ENCODE measurements at places on chromosomes 16 and 17.

DNA sequence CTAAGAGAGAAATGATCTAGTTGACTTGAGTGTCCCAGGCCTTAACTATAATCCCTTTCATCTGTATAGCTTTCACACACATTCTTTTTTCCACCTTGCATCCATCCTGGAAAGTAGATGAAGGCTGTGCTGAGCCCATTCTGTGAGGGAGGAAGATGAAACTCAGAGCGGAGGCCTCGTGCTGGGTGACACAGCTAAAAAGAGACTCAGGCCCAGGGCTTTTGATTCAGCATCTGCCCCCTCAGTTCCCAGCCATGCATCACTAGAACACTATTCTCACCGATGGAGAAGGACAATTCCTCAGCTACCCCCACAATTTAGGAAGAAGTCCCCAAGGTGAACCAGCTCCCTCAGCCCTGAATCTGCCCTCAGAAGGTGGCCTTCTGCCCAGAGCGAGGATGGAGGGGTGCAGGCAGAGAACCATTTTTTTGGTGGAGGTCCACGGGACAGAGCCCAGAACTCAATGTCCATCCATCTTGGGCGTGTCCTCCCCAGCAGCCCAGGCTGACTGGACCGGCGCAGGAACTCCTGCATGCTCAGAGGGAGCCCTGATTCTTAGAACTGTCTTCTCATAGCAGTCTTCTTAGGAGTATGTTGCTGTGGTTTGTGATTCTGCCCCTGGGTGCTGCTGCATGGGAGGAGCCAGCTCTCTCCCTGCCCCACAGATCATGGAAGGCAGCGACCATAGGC, 5.8 kb upstream of the MYCBPAP start:
- DNase-seq, result no peak

DNA sequence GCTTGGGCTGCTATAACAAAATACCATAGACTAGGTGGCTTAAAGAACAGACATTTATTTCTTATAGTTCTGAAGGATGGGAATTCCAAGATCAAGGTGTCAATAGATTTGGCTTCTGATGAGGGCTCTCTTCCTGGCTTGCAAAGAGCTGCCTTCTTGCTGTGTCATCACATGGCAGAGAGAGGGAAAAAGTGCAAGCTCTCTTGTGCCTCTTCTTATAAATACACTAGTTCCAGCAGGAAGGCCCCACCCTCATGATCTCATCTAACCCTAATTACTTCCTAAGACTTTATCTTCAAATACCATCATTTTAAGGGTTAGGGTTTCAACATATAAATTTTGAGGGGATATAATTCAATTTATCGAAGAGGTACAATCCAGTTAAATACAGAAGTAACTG, 30.6 kb downstream of the ABCA9 start:
- no peak for DNase-seq

DNA sequence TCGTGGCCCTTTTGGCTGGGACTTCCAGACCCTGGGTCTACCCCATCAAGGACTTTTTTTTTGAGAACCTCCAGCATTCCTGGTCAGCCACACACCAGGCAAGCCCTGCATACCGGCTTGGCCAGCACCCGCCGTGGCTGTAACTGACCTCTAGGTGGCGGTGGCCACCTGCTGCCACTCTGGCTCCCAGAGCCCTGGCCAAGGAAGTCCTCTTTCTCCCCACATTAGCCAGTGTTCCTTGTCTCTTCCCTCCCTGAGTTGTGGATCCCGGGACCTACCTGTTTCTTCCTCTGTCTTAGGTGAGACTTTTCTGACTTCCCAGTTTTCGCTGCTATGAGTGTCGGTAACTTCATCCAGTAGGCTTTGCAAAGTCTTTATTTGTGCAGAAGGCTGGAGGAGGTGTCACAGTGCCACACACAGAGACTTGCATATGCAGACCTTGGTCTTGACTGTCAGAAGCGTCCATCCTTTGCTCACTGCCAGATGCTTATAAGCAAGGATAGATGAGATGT, 348.3 kb downstream of the CPPED1 start:
- no peak for DNase-seq

DNA sequence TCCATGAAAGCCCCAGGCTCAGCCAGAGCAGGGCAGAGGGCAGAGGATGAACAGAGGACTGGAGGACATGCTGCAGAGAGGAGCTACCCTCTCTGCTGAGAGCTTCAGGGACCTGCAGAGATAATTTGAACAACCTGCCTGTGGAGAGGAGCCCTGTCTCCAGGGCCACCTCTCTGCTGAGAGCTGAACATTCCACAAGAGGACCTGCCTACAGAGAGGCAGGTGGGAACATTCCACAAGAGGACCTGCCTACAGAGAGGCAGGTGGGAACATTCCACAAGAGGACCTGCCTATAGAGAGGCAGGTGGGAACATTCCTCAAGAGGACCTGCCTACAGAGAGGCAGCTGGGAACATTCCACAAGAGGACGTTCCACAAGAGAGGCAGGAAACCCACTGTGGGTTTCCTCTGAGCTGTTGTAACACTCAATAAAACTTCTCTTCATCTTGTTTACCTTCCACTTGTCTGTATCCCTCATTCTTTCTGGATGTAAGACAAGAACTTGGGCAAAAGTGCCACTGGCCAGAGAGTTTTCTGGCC, 551.9 kb upstream of the CA10 start:
- DNase-seq, result no peak

- peak; percentile 80 for DNase-seq
Measured at GRCh38 chr17:29617481-29618271, 5.0 kb downstream of the CORO6 start.

DNA sequence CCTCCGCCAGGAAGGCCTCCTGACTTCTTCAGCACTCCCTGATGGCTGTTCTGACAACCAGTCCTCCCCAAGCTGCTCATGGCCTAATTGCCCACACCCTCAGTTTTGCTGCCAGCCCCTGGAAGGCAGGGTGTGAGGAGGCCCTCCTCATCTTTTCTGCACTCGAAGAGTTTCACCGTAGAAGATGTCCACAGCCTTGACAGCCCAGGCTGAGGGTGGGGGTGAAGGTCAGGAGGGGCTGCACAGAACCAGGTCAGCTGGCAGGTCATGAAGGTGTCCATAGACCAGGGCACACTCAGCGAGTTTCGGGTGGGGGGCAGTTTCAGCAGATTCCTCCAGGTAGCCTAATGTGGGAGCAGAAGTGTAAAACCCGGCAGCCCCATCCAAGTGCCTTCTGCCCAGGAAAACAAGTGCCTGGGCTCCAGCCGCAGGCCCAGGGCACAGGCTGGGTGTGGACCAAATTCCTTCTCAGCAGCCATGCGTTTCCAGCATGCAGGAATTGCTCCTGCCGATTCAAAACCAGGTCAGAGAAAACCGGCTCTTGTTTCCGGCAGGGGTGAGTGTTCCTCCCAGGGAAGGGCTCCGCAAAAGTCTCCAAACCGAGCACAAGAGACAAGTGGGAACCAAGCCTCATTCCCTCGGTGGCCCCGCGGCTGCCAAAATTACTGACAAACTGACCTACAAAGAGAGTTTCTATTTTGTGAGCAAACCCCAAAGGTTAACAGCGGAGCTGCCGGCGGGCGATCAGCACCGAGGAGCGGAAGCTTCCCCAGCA, 228.8 kb downstream of the C16orf78 start:
- DNase-seq, result no peak

DNA sequence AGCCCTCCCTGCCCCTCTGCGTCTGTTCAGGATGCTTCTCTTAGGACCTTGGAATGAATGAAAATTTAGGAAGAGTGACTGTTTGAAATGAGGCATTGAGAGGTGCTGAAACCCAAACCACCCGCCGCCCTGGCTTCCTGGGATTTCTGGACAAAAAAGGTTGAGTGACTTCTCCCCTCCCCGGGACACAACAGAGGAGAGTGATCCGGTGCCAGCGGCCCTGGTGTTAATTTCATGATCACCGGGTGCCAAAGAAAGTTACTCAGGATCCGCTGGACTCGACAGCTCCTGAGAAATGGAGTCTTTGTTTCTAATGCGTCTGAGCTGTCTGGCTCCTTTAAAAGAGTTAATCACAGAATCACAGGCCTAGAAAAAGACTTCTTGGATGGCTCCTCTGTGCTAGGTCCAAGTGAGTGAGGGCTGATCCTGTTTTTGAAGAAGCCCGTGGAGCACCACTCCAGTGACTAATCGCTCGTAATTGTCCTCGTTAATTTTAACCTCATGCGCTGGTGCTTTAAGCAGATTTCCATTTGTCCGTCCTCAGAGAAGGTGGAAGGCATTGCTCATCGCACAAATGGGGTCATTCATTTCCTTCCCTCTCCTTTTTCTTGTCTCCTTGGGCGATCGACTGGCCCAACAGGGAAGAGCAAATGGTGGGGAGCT, 144.4 kb upstream of the ZFHX3 start:
- DNase-seq, result no peak

DNA sequence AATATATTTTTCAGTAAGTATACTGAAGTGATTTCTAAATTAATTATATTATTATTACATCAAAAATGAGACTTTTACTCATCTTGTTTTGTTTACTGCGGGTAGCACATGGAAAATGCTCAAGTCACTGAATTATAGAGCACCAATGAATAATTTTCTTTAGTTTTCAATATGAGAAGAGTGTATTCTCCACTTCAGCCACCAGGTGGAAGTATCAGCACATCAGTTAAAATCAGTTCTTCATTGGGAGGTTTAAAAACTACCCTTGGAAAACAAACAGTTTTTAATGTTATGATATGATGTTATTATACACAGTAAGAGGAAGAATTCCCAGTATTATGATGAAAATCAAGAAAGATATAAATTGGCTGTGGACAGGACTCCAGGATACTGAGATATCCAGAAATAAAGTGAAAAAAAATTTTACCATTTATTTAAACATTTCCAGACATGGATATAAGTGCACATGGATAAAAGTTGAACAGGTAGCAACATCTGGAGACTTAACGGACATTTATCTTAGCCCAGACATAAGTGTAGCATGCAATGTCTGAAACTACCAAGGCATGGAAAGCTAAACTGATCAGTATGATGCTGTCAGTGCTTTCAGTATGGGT, 467.3 kb downstream of the KCNJ2 start:
- DNase-seq, result no peak

DNA sequence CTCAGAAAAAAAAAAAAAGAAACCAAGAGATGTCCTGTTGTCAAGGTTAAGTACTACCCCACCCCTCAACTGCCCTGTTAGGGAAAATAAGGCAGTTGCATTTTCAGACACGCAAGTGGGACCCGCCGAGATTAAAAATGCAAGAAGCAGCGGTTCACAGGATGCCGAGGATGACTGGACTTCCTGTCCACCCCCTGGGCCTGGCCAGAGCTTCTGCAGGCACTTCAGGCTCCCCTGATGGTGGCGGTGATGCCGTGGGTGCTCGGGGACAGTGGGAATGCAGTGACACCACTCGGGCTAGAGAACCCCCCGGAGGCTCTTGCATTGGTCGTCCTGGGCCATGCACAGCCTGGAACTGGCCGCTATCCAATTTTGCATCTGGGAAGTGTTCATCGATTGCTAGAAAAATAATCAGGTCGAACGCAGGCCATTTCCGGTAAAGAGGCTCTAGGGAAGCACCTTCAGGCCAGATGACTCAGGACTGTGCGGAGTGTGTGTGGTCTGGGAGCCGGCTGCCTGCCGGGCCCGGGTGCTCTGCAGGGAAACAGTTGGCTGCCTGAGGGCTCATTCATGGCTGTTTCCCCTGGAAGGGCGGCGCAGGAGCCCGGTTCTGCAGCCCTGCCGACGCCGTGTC, 13.4 kb upstream of the CRISPLD2 start:
- DNase-seq, result no peak

DNA sequence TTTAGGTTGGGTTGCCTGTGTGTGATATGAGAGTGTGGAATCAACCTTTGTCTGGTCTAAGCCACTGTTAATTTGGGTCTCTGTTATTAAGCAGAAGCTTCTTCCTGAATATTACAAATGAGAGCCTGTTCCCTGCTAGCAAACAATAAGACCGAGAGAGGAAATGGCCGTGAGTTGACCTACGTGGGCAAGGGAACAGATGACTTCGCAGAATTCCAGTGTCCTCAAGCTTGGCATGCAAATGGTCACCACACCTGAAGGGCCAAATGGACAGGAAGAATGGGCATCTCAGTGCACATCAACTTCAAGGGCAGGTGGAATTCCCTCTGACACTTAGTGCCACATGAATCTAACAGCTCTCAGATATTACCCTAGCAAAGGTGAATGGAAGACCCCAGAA, 250.8 kb upstream of the FOXF1 start:
- no peak for DNase-seq

DNA sequence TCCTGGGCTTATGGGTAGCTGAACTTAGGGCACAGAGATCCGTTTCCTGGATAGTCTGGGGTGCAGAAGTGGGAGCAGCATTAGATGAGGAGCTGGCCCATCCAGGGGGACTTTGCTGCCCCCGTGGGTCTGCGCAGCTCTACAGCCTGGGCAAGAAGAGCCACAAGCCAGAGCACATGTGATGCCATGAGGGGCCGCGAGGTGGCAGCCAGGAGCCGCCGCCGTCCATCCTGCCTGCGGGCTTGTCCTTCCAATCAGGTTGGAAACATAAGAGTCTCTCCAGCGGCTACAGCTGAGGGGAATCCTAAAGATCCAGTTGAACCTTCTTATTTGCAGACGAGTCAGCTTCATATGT, 21.9 kb downstream of the C1QTNF1 start:
- DNase-seq, result peak; percentile 48

- DNase-seq, result no peak
Measured at GRCh38 chr17:79126139-79126538, 51.5 kb downstream of the ENGASE start.

- no peak for DNase-seq
Measured at GRCh38 chr16:30054451-30054850, 11.1 kb upstream of the ALDOA start.

DNA sequence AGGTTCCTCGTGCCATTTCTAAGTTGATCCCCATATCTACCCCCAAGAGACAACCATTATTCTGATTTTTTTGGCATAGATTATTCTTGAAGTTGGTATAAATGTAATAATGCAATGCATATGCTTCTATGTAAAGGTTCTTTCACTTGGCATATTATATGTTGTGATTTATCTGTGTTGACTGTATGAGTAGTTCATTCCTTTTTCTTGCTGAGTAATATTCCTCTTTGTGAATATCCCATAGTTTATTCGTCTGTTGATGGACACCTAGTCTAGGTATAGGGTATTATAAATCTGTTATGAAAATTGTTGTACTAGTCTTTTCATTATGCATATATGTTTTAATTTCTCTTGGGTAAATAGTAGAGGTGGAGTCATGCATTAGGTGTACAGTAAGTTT, 36.6 kb downstream of the TANC2 start:
- DNase-seq, result no peak

DNA sequence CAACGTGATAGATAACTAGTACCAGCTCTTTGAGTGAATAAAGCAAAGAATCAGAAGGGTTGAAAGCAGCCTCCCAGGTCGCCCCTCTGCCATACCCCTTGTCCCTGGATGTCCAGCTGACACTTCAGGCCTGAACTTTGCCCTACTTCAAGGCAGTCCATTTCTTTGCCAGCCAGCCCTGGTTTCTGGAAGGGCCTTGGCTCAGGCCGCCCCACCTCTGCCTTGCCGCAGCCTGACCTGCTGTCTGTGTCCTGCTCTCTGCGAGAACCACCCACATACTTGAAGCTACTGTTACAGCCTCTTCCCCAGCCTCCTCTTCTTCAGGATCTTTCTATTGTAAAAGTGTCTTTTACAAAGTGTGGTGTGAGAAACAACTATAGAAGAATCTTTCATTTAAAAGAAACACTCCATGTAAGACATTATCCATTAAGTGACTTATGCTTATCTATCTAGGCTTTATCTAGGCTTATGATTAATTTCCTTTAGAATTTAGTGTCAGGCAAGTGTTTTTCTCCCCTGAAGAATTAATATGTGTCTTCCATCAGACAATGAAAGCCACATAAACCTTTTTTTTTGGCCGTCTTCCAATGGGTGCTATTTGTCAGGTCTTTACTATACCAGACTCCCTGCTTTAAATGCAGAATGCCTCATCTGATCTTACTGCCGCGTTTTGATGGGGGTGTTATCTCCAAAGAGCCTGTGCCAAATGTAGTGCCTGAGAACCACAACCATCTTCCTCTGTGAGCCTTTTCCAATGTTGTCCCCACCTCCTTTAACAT, 133.9 kb downstream of the SOCS1 start:
- no peak for DNase-seq

Data from activated gamma-delta T cell treated with anti-CD3 and anti-CD28 coated beads, Interleukin-2, amount 50 U/mL, for 16 hours (primary cell).